ENCODE measurements at places on chromosomes 3 and 15. TPM values are rescaled to one million over a fixed set of nuclear protein-coding genes. Genes with fewer than 3 reads are reported as not detected.

The PRTG gene
- total RNA-seq: 0.08 TPM

- H3K36me3 ChIP-seq: no peaks in the 10 kb centered on the region
- no peak for DNase-seq
- H3K27ac ChIP-seq: no peak overlapping the region
- H3K27me3 ChIP-seq: peaks cover 28% of the 10 kb centered on the region
- H3K4me1 ChIP-seq: peaks cover 41% of the 10 kb centered on the region
- no peak overlapping the region for H3K4me3 ChIP-seq
These were observed 2.5 kb upstream of the EFCC1 start for GRCh38 chr3:128998561-128998960.

DNA sequence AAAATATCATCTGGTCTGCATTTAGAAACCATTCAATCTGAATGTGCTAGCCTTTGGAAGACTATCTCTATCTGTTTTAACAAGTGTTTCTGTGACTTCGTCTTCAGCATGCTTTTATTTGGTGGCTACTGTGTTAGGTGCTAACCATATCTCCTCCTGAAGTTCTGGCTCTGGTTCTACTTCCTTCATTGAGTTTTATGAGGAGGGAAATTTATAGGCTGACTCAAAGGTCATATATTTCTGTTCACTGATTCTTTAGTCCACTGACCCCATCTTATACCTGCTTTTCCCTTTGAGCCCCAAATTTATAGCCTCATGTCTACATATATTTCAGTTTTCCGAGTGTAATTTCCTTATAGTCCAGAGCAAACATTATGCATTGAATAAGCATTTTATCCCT is 295.0 kb upstream of the RASGRP1 start:
- H3K27me3 ChIP-seq: no peaks in the 10 kb centered on the region
- H3K4me1 ChIP-seq: peaks cover 5% of the 10 kb centered on the region
- DNase-seq: no peak
- H3K36me3 ChIP-seq: no peaks in the 10 kb centered on the region
- no peak overlapping the region for H3K4me3 ChIP-seq

DNA sequence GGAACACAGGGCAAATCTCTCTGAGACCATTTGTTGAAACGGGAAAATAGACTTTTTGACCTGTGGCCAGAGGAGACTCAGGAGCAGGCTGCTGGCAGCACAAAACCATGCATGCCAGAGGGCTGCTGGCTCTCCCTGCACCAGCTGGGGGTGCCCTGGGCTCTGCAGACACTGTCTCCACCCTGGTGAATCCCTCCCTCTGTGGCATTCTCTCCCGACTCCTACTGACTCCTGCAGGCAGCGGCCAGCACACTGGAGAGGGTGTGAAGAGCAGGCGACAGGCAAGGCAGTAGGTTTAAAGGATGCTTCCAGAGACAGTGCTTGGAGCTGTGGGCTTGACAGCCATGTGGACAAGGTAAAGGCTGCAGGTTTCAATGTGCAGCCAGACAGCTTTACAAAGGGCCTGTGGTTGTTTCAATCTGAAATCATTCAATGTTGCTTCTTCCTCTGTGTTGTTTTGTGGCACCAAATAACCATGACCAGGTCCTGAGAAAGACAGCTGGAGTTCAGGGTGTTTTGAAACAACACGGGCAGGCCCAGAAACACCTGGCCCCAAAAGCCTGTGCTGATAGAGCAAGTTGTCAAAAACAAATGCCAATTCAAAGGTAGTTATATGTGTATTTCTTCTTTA is 431.0 kb upstream of the ATP10A start:
- no peak for DNase-seq
- no peak overlapping the region for H3K27ac ChIP-seq
- H3K36me3 ChIP-seq: no peaks in the 10 kb centered on the region
- no peaks in the 10 kb centered on the region for H3K27me3 ChIP-seq
- H3K4me3 ChIP-seq: no peak overlapping the region
- H3K4me1 ChIP-seq: no peaks in the 10 kb centered on the region

DNA sequence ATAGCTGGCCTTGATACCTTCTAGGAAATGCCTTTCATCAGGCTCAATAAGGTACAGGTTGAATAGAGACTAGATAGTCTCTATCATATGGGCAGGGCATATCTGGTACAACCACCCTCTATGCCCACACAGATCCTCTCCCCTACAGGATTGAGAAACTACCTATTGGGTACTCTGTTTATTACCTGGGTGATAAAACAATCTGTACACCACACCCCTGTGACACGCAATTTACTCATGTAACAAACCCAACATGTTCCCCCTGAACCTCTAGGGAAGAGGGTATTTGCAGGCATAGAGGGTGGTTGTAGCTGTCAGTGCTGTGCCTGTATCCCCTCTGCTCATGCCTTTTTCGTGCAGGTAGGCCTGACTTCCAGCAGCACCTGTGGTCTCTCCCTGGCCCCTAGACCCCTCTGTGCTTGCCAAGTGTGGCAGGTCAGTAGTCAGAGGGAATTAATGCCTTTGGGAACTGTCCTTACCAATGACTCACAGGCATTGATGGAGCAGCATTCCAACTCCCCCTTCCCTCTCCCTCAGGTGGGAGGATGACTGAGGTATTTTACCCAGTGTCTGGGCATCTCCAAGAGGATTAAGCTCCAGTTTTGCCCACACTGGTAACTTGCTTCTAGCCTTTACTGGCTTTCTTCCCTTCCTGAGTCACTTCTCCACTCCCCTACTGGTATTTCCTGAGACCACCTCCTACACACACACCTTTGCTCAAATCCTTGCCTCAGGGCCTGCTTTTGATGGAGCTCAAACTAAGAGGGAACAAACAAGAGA is 18.3 kb downstream of the CLSTN2 start:
- no peaks in the 10 kb centered on the region for H3K4me1 ChIP-seq
- H3K27ac ChIP-seq: no peak overlapping the region
- H3K27me3 ChIP-seq: peaks cover 3% of the 10 kb centered on the region
- H3K36me3 ChIP-seq: no peaks in the 10 kb centered on the region
- no peak overlapping the region for H3K4me3 ChIP-seq

The CADM2 gene
- 0.68 TPM for total RNA-seq

The AGBL1 gene
- 0.23 TPM for total RNA-seq

The RASL12 gene
- 6.2 TPM for total RNA-seq

The GOLGA8M gene
- total RNA-seq: not detected

GRCh38 chr15:60809375-60809774 is 330.4 kb upstream of the ICE2 start:
- no peaks in the 10 kb centered on the region for H3K27me3 ChIP-seq
- no peaks in the 10 kb centered on the region for H3K36me3 ChIP-seq
- H3K27ac ChIP-seq: no peak overlapping the region
- H3K4me1 ChIP-seq: peaks cover 16% of the 10 kb centered on the region

GRCh38 chr3:4852780-4853748 is 126.2 kb upstream of the BHLHE40 start:
- DNase-seq: no peak
- H3K4me1 ChIP-seq: peaks cover 22% of the 10 kb centered on the region
- H3K4me3 ChIP-seq: no peak overlapping the region
- H3K27me3 ChIP-seq: no peaks in the 10 kb centered on the region

The RETNLB gene
- total RNA-seq: not detected

The GOLGA8S gene
- not detected for total RNA-seq

- no peak for DNase-seq
- H3K4me1 ChIP-seq: peaks cover 71% of the 10 kb centered on the region
- H3K27ac ChIP-seq: peak overlapping the region; percentile 98
These were observed 877 bp upstream of the FEM1B start for GRCh38 chr15:68276668-68277067.

- H3K4me1 ChIP-seq: peaks cover 27% of the 10 kb centered on the region
- H3K36me3 ChIP-seq: no peaks in the 10 kb centered on the region
- H3K27me3 ChIP-seq: no peaks in the 10 kb centered on the region
These were observed 79.2 kb downstream of the LIPC start for GRCh38 chr15:58510715-58511598.

The GOLGA6D gene
- total RNA-seq: not detected

GRCh38 chr15:59528429-59528828 is 83.2 kb upstream of the GCNT3 start:
- no peaks in the 10 kb centered on the region for H3K27me3 ChIP-seq
- no peak overlapping the region for H3K27ac ChIP-seq
- H3K36me3 ChIP-seq: no peaks in the 10 kb centered on the region
- no peak for DNase-seq

DNA sequence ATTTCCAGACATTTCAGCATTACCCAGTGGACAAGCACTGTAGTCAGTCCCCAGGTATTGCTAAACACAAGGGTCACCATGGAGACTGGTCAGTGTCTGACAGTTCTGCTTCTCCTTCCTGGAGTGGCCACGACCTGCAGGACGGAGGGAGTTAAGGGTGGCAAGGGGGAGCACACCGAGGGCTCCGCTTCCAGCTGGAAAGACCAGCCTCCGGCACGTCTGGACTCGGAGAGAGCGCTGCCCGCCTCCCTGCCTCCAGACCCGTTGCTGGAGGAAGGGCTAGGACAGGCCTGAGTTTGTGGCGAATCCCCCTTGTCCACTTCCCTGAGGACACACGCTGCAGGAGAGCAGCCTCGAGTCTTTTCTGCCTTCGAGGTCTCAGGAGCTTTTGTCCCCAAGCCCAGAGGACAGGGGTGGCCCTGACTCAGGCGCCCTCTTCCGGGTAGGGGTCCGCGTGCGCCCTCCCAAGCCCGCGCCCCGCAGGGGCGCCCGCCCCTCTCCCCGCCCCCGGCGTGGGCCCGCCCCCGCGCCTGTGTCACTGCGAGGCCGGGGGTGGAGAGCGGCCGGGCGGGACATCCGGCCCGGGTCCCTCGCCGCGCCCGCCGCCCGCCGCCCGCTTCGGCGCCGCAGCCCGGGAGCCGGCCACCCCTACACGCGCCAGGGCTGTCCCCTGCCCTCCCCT is at the start of gene CHST14:
Gene CHST14, plus strand, starts transcription at position 562 of the 682 bp plus-strand sequence. CDS start 230 bp downstream, outside the sequence.
- peak within 1 kb of the TSS; percentile 65 for H3K27ac ChIP-seq
- peaks cover 37% of the 10 kb centered on the region for H3K4me1 ChIP-seq
- H3K36me3 ChIP-seq: peaks cover 17% of the 10 kb centered on the region
- no peaks in the 10 kb centered on the region for H3K27me3 ChIP-seq
- no peak for DNase-seq

DNA sequence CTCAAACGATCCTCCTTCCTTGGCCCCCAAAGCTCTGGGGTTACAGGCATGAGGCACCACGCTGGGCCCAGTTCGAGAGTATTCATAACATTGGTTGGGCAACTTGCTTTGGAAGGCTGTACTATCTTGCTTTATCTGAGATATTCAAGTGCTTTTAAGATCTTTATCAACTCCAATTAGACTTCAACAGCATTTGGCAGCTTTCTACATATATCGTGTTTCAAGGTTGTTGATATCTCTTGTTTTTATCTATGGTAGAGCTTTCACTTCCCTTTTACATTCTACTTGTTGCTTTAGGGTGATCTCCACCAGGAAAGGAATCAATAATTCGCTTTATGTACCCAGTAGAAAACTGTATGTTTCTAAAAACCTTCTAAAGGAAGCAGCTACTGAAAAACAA is 395.3 kb downstream of the IL5RA start:
- no peaks in the 10 kb centered on the region for H3K36me3 ChIP-seq

DNA sequence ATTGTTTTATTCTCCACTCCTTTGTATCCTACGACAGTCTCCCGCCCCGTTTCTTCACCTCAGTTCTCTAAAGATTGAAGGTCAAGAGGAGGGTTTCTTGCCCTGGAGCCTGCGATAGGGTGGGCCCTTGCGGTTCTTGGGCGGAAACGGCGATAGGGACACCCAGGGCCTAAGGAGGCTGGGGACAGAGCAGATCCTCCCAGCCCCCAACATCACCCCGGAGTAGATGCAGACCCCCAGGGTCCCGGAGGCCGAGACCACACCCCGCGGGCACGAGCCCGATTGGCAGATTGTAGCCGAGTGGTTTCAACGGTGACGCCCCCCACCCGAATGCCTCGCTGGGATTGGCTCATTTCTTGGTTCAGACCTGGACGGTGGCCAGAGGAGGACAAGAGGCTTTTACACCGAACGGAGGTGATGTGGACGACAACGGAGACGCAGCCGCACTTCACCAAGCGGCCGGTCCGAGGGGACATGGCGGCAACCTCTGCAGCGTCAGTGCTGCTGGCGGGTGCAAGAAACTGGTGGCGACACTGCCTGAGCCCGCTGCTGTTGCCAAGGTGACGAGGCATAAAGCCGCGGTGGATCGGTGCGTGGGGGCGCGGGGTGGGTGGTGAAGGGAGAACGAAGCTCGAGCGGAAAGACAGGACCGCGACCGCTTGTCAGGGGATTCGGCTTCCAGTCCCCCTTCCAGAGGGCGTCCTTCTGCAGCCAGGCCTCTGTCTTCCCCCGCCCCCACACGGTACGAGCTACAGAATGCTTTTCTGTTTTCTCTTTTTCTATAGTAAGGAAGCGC is 19.0 kb upstream of the MCF2L2 start:
- peak overlapping the region; percentile 72 for H3K27ac ChIP-seq
- H3K4me1 ChIP-seq: peaks cover 12% of the 10 kb centered on the region
- H3K27me3 ChIP-seq: no peaks in the 10 kb centered on the region
- peak overlapping the region; percentile 72 for H3K4me3 ChIP-seq
- peak; percentile 88 for DNase-seq

The PLA2G4B gene
- total RNA-seq: 75.4 TPM

DNA sequence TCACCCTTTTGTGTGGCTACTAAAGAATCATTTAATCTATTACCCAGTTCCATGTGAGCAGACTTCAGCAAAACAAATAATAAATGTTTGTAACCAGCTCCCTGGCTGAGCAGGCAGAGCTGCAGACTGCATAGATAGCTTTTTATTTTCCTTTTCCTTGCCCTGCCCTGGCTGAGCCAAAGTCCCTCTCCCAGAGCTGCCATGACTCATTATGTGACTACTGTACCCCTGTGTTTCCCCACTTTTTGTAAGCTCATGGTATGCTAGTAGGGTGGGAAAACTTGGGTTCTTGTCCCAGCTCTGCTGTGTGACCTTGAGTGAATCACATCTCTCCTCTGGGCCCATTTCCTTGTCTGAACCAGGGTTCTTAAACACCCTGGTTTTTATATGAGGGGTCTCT is 127.5 kb downstream of the CLSTN2 start:
- no peak overlapping the region for H3K27ac ChIP-seq
- H3K4me3 ChIP-seq: no peak overlapping the region
- H3K27me3 ChIP-seq: no peaks in the 10 kb centered on the region
- no peak for DNase-seq
- H3K4me1 ChIP-seq: no peaks in the 10 kb centered on the region
- no peaks in the 10 kb centered on the region for H3K36me3 ChIP-seq

The GALNT15 gene
- total RNA-seq: 71.6 TPM

The LYZL4 gene
- not detected for total RNA-seq

The SLC12A8 gene
- total RNA-seq: 3.5 TPM

The CCR9 gene
- not detected for total RNA-seq

GRCh38 chr3:146884296-146884695 is 279.1 kb upstream of the PLSCR5 start:
- H3K36me3 ChIP-seq: no peaks in the 10 kb centered on the region
- H3K4me1 ChIP-seq: no peaks in the 10 kb centered on the region
- H3K27ac ChIP-seq: no peak overlapping the region
- H3K4me3 ChIP-seq: no peak overlapping the region

The LSMEM2 gene
- not detected for total RNA-seq

- H3K27ac ChIP-seq: no peak overlapping the region
- H3K36me3 ChIP-seq: no peaks in the 10 kb centered on the region
- H3K27me3 ChIP-seq: no peaks in the 10 kb centered on the region
- H3K4me1 ChIP-seq: no peaks in the 10 kb centered on the region
- no peak overlapping the region for H3K4me3 ChIP-seq
These were observed 5.8 kb downstream of the NLGN1 start for GRCh38 chr3:173403376-173403775.
